Stimulated activated CD8-positive, alpha-beta memory T cell treated with anti-CD3 and anti-CD28 coated beads, Interleukin-7, amount 100 ng/mL, for 48 hours (primary cell): ENCODE measurements at places on chromosomes 13 and 19.

GRCh38 chr13:46961719-46962118 lies 64.9 kb upstream of the HTR2A start:
- DNase-seq, result no peak

- DNase-seq, result peak; percentile 49
Measured at GRCh38 chr19:17718947-17719711, at the start of gene MAP1S. Gene MAP1S (plus strand): TSS chr19:17719480. CDS start chr19:17719503, 23 bp downstream.

DNA sequence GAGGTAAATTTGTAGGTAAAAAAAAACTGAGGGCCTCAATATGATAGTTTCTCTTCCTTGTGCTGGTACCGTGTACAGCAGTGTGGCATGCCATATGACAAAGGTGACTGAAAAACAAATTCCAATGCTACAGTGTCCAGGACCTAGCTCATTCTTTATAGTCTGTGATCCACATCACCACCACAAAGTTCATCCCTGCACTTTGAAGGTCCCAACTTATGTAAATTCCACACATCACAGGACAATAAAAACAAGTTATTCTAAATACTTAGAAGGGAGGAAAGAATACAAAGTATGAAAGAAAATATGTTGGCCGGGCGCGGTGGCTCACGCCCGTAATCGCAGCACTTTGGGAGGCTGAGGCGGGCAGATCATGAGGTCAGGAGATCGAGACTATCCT lies 314.6 kb upstream of the SGCG start:
- no peak for DNase-seq

DNA sequence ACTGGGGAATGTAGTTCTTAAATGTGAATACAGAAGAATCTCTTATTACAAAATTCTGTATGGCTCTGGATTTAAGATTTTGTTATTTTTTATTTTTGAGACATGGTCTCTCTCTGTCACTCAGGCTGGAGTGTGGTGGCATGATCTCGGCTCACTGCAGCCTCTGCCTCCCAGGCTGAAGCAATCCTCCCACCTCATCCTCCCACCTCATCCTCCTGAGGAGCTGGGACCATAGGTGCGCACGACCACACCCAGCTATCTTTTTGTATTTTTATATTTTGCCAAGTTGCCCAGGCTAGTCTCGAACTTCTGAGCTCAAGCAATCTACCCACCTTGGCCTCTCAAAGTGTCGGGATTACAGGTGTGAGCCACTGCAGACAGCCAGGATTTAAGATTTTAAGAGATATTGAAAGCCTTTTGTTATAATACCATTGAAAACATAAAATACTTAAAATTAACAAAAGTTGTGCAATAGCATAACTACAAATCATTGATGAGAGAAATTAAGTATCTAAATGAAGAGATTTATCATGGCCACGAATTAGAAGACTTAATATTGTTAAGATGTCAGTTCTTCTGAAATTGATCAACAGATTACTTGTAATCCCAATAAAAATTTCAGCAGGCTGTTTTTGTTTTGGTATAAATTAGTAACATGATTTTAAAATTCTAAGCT lies 13.4 kb downstream of the CYP2A6 start:
- no peak for DNase-seq

DNA sequence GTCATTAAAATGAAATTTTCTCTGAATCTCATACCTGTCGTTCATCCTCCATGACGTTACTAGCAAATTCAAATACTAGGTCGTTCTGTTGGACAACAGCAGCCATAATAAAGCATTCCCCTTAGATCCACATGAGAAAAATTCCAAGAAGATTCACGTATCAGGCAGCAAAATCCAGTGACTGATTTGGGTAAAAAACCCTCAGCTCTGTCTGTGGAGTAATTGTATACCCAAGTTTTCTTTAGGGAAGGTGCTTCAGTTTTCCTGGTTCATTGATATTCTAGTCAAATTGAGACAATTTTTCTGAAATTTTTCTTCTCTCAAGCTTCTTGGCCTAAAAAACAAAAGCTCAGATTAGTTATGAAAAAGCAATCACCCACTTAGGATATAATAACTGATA lies 37.2 kb downstream of the ELF1 start:
- no peak for DNase-seq

DNA sequence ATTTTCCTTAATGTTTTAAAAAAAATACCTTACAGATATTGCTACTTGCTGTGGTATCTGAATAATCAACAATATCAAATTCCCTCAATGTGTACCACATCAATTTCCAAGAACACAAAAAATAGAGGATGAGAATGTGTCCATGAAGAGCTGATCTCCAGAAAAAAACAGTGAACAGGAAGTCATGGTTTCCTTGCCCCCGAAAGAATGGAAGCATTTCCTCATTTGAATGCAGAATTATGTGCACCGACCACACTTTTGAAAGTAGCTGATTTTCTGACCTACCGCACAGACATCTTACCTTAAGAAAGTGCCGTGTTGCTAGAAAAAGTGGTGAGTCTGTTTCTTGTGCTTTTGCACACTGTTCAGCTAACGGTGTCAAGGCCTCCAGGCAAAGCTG lies 13.4 kb upstream of the EEF1AKMT1 start:
- DNase-seq, result no peak

DNA sequence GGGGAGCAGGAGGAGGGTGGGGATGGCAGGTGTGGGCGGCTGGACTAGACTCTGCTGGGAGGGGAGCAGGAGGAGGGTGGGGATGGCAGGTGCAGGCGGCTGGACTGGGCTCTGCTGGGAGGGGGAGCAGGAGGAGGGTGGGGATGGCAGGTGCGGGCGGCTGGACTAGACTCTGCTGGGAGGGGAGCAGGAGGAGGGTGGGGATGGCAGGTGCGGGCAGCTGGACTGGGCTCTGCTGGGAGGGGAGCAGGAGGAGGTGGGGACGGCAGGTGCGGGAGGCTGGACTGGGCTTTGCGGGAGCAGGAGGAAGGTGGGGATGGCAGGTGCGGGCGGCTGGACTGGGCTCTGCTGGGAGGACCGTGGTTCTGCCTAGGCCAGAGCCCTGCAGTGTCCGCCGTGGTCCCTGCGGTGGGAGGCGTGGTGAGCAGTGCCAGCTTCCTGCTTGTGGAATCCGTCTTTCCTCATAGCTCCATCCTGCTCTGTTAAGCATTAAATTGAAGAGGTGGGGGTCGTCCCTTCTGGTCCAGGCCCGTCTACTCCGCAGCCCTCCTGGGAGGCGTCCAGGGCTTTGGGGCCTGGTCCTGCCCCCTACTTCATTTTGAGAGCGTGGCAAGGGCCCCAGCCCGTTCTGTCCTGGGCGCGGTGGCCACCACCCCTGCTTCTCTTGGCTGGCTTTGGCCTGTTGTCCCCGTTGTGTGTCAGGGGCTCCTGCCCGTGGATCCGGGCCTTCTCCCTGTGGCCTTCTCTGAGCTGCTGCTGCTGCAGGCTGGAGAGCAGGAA lies 4.7 kb downstream of the SPPL2B start:
- no peak for DNase-seq

- DNase-seq, result no peak
Measured at GRCh38 chr13:105778196-105778595, 757.3 kb downstream of the EFNB2 start.

DNA sequence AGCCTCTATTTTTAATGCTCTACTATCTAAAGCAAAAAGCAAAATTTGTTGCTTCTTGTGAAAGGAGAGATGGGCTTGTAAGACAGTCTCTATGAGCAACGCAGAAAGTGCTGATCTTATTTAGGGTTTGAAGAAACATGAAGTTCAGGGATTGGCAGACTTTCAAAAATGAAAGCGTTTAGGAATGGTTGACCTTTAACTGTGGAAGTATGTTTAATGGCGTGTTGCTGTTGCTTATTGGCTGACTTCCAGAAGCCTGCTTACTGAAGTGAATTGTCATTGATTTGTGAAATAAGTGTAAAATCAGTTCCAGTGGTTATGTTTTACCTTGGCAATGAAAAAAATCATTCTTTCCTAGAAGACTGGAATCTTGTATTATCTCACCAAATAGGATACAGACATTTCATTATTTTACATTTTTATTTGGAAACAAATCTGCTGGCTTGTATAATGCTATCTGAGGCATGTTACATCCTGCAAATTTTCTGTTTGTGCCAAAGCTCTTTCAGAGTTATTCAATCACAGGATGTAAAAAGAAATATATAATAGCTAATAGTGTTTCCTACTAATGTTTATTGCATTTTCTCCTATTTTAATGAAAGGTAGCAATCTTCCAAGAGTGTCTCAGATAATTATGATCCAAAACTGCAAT lies 221.3 kb upstream of the SLITRK6 start:
- DNase-seq, result no peak

DNA sequence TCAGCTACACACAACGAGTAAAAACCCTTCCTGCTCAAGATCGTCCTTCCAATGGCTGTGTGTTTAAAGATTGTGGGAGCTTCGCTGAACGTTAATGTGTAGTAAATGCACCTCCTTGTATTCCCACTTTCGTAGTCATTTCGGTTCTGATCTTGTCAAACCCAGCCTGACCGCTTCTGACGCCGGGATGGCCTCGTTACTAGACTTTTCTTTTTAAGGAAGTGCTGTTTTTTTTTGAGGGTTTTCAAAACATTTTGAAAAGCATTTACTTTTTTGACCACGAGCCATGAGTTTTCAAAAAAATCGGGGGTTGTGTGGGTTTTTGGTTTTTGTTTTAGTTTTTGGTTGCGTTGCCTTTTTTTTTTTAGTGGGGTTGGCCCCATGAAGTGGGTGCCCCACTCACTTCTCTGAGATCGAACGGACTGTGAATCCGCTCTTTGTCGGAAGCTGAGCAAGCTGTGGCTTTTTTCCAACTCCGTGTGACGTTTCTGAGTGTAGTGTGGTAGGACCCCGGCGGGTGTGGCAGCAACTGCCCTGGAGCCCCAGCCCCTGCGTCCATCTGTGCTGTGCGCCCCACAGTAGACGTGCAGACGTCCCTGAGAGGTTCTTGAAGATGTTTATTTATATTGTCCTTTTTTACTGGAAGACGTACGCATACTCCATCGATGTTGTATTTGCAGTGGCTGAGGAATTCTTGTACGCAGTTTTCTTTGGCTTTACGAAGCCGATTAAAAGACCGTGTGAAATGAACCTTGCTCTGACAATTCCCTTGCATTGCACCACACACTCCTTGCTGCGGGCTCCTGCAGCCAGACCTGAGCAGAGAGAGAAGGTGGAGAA lies 2.7 kb upstream of the FAM174C start:
- no peak for DNase-seq

DNA sequence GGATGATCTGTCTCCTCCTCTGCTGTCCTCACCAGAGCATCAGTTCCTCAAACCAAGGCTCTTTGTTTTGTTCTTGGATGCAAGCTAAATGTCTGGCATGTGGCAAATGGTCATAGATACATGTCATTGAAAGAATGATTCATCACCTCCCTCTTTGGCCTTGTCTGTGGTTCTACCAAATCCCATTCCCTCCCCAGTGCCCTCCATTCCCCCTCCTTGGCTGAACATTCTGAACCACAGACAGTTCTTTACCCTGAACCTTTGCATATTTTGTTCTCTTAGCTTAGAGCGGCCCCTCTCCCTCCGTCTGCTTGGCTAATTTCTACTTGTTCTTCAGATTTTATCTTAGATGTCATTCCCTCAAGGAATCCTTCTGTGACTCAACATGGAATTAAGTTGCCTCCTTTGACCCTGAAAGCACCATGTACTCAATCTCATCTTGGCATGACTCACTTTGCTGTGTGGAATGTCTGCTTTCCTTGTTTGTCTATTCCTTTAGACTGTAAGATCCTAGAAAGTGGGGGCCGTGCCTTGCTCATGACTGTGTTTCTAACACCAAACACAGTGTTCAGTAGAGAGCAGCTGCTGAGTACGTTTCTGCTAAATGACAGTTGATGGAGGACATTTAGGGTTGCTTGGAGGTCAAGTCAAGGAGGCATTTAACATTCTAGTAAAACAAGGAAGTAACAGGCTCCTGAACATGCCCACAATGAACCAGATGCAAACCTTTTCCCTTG lies 8.1 kb downstream of the ALOX5AP start:
- no peak for DNase-seq

DNA sequence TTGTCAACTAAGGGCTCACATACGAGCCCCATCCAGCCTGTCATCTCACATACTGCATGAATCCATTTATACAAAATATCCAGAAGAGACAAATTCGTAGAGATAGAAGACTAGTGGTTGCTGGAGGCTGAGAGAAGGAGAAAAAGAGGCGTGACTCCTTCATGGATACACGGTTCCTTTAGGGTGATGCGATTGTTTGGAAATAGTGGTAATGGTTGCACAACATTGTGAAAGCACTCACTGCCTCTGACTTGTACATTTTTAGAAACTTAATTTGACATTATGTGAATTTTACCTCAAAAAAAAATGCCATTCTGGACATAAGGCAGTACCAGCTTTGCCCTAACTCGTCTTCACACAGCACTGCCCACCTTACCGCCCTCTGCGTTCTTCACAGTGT lies 27.3 kb downstream of the IGFL1 start:
- no peak for DNase-seq

- DNase-seq, result no peak
Measured at GRCh38 chr13:99178636-99179035, 22.0 kb upstream of the UBAC2 start.

- no peak for DNase-seq
Measured at GRCh38 chr13:99796175-99796819, 175.3 kb downstream of the ZIC5 start.

DNA sequence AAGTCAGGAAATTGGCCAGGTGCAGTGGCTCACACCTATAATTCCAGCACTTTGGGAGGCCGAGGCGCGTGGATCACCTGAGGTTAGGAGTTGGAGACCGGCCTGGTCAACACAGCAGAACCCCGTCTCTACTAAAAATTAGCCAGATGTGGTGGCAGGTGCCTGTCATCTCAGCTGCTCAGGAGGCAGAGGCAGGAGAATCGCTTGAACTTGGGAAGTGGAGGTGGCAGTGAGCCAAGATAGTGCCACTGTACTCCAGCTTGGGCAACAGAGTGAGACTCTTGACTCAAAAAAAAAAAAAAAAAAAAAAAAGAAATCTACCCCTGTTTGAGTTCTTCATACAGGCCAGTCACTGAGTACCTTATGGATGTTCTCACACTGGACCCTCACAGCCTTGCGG lies 42.0 kb downstream of the SLC15A1 start:
- no peak for DNase-seq

DNA sequence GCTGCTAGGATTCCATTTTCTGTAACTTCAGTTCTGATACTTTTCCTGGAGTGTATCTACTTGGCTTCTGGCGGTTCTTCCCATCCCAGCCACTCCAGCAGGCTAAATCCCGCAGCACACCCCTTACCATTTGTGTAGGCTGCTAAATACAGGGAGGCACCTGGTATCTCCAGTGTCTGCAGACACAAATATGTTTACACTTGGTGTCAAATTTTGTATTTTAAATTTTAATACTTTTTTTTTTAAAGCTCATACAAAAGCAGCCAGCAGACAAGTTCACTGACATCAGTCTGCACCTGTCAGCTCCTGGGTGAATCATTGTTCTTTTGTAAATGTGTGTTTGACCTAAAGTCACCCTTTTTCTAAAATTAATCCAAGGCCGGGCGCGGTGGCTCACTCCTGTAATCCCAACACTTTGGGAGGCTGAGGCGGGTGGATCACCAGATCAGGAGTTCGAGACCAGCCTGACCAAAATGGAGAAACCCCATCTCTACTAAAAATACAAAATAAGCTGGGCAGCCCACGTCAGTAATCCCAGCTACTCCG lies 3.4 kb upstream of the ZSCAN4 start:
- no peak for DNase-seq

GRCh38 chr13:95191821-95192563 lies 109.3 kb downstream of the ABCC4 start:
- DNase-seq, result peak; percentile 46
